Inflammatory macrophage treated with lipopolysaccharide for 4 hours (primary cell): ENCODE measurements at places on chromosomes 6 and 20.

DNA sequence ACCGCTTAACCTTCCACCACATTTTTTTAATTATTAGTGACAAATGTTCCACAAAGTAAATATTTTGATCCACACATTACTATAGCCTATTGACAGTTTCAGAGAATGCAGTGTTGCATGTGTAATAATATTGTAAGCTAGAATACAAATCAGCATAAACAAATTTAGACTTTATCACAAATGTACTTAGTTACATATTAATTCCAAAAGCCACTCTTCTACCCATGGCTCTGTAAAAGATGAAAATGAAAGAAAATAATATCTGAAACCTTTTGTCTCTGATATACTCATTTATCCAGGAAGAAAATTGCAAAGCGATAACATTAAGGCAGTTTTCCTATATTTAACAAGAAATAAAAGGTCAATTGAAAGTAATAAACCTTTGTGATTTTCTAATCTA is 954.0 kb upstream of the MAN1A1 start:
- DNase-seq, result no peak

DNA sequence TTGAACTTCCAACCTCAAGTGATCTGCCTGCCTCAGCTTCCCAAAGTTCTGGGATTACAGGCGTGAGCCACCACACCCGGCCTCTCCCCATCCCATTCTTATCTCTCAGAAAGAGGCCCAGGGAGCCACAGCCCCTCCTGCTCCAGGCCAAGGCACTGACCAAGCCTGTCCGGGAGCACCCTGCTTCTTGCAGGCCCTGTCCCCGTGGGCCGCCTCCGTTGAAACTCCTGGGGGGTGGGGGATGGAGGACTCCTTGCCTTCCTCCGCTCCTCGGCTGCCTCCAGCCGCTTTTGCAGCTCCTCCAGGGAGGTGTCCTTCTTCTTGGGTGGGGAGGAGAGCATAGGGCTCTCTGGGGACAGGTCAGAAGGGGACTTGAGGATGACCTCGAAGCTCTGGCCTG is 9.7 kb downstream of the STMN3 start:
- no peak for DNase-seq

DNA sequence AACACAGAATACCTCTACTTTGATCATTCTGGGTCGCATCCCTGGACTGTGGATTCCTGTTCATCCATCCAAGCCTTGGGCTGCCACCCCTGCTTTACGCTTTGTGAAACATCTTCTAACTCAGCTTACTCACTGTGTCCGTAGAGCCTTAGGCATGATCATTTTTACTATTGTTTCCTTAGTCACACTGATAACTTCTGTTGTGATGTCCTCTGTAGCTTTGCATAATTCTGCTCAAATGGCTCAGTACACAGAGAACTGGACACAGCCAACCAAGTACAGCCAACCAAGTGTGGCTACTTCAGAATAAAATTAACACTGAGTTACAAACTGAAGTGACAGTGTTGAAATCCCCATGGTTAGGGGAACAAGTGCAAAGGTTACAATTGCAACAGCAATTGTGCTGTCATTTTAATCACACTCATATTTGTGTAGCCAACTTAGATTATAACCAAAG is 8.6 kb upstream of the FKBP1A start:
- peak; percentile 45 for DNase-seq

GRCh38 chr6:166933396-166933795 is 23.0 kb downstream of the RNASET2 start:
- DNase-seq, result no peak

DNA sequence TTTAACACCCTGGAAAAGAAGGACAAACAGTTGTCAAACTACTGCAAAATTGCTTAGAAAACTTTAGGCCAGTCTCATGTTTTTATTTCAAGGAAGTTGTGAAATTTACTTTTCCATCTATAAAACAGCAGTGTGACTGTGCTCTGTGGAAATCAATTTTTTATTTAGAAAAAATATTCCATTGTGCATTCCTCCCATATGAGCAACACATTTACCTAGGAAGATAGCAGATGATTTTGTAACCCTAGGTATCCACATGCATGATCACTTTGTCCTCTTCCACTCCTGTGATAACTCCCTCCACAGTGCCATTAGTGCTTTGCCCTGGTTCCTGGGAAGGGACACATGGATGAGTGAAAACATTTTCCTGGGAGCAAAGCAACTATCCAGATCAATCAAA is 70.0 kb upstream of the SHLD1 start:
- DNase-seq, result peak; percentile 36

DNA sequence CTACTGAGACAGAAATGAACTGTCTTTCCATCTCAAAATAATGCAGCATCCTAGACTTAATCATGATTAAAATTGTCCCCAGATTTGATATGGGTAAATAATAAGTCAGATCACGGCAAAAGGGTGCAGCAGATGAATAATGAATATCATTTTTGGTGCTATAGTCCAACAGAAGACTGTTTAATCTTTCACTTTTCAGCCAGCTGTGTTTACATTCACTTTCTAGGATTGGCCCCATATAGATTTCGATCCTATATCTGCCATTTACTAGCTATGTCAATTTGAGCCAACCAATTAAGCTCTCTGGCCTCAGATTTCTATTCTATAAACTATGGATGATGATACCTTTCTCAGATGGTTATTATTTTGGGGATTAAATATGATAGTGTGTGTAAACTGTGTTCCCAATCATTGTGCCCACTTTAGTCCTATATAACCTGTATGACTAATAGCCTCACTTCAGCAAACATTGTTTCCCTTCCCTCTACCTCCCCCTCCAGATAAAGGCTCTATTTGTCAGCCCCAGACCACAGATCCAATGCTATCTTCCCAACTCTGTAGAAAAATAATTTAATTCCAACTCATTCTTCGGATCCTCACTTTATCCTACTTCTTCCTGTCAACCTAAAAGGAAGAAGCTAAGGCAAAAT is 53.6 kb upstream of the NT5E start:
- no peak for DNase-seq

GRCh38 chr6:149045404-149045803 is 272.1 kb upstream of the TAB2 start:
- peak; percentile 22 for DNase-seq

DNA sequence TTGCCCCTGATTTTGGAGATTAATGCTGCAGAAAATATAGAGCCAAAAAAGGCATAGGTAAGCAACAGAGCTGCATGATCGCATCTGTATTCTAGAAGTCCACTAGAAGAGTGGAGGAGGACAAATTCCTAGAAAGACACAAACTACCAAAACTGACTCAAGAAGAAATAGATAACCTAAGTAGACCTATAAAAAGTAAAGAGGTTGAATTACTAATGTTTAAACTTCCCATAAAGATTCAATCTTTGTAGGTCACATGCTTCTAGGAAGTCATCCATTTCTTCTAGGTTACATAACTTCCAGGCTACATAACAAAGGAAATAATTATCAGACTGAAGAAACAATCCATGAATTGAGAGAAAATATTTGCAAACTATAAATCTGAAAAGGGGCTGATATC is 84.4 kb downstream of the JPH2 start:
- DNase-seq, result no peak

- no peak for DNase-seq
These were observed 174.0 kb downstream of the MRPL14 start for GRCh38 chr6:43953256-43953655.

GRCh38 chr6:29527126-29527525 is 32.4 kb downstream of the UBD start:
- no peak for DNase-seq
